ENCODE measurements at places on chromosomes 11 and 22.

GRCh38 chr11:16280256-16280682 lies 76.1 kb downstream of the SOX6 start:
- peak; percentile 27 for DNase-seq

DNA sequence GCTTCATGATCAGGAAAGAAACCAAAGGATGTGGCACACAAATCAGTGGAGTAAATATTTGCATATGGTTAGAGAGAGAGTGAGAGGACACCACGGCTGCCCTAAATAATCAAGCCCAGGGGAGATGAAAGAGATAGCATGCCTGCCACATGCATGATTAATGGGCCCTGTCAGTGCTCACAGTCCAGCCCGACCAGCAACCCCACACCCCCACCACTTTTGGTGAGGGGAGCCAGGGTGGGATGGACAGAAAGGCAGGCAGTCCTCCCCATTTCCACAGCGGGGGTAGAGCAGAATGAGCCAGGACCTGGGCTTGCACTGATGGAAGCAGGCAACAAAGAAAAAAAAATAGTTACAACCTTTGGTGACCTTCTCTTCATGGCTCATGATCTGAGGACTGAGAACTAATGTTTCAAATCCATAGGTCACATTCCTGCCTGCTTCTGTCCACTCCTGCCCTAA lies 545.0 kb downstream of the ETS1 start:
- no peak for DNase-seq

DNA sequence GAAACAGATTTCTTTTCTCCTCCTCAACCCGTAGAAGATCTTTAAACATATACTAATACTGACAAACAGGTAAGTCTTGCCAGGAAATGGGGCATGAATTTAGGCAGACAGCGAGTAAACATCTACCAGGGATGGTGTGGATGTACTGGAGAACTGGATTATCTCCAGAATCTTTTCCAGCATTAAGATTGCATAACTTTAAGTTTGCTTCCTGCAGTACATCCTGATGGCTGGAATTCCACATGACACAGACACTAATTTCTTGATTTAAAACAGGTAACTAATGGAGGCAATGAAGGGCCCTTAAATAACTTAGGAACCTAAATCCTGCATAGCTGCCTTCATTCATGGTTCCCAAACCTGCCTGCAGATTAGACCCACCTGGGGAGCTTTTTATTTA lies 40.7 kb downstream of the JHY start:
- DNase-seq, result no peak

GRCh38 chr11:11605181-11605580 lies 16.6 kb downstream of the GALNT18 start:
- DNase-seq, result no peak

DNA sequence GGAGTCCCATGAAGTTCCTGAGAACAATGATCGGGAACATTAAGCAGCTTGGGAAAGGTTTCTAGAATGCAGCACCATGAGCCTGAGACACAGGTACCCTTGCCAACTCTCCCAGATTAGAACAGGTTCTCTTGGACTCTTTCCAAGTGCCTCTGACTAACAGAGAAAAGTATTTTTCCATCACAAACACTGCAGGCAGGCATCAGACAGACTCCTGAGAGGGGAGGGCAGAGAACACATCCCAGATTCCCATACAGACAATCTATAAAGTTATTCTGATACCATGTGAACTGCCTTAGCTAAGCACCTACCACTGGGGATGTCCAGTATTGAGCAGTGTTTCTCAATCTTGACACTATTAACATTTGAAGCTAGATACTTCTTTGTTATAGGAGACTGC lies 27.3 kb downstream of the SERGEF start:
- no peak for DNase-seq

DNA sequence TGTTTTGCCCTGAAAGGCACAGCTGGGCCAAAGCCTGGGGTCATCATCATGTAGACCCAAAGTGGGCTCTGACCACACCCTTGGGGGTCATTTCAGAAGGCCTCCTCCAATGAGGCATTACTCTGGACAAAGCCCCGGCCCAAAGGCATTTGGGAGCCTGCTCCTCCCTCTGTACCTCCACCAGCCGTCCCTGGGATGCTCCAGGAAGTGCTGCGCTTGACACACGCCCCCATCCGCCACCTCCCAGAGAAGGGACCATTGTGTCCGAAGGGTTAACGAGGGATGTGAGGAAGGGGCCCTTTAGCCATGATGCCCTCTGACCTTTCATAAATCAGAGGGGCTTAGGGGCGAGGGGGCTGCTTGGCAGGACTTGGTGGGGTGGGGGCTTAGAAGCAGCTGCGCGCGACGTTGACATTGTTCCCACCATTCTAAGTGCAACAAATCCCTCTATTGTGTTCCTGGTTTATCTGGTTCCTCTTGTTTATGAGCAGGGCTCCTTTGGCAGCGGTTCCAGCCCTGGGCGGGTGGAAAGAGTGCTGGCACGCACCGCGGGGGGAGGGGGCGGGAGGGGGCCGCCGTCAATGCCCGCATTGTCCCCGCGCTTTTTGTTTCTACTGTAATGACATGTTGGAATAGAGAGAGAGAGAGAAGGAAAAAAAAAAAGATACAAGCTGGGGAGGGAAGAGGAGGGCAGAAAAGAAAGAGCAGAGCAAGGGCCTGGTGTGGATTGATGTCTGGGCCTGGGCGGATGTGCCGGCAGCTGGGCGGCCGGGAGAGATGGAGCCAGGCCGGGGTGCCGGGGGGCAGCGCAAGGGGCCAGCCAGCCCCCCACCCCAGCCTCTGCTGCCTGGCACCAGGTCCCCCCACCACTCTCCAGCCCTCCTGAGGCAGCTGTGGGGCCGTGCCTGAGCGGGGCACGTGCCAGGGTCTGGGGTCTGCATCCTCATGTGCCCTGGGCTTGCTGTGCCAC lies 32.1 kb upstream of the SOX10 start:
- peak; percentile 14 for DNase-seq

DNA sequence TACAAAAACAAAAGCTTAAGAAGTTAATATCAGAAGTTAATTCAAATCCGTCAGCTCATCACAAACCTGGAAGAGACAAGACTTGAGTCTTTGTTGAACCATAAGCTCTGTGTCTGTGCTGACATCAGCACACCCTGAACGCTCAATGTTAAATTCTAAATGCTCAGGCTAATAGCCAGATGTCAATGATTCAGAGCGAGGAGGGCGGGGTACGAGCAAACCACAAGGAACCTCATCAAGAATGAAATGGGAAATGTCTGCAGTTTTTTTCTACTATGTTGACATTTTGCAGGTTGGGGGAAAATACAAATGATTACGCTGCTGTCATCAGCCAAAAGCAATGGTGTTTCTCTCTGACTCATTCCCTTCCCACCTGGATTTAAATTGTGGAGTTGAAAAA lies 1057.2 kb downstream of the NTM start:
- no peak for DNase-seq

DNA sequence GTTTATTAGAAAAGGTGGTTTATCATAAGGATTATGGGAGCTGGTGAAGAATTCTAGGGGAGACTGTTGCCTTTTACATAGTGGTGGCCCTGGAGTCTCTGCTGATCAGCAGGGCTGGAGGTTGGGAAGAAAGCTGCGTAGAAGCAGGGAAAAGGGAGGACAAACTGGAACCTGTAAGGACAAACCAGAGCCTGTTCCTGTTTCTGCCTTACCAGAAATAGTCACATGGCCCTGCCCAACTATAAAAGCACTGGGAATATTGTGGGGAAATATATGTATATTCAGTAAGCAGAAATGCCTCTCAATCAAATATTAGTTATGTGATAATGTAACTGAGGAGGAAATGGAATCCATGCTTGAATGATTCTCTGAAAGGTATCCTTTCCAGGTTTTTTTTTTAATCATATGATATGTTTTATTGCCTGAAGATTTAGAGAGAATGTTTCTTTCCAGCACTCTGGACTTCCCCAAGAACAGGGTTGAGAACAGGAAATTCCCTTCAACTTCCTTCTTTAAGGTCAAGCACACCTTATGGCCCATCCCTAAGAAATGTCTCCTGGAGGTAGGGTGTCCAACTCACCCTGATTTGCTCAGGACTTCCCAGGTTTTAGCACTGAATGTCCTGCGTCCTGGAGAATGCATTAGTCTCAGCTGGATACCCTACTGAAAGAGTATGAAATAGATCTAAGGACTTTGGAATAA lies 33.9 kb upstream of the SCUBE2 start:
- no peak for DNase-seq

DNA sequence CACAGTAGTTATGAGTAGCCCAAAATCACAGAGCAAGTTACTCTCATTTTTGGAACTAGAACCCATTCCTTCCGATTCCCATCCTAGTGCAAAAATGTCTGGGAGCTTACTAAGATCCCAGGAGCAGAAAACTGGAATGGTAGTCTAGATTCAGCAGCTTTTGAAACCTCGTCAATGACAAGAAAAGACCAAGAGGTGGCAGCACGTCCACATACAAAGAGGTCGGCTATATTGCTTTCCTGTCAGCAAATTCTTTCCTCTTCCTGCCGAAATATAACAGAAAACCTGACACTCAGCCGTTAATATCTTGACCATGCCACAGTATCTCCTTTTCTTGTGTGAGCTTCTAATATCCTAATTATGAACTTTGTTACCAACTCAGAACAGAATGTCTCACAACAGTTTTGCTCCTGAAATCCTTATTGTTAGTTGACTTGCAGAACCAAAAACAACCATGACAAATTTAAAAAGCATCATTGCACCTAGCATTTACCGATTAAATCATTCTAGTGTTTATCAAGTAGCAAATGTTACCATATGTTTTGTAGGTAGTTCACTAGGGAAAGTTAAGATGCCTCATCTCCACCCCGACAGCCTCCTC lies 92.8 kb upstream of the OR9G4 start:
- DNase-seq, result peak; percentile 42

- no peak for DNase-seq
These were observed 1.7 kb upstream of the TYMP start for GRCh38 chr22:50531546-50531961.

- DNase-seq, result no peak
These were observed 260.9 kb downstream of the DYNC2H1 start for GRCh38 chr11:103370076-103370475.

DNA sequence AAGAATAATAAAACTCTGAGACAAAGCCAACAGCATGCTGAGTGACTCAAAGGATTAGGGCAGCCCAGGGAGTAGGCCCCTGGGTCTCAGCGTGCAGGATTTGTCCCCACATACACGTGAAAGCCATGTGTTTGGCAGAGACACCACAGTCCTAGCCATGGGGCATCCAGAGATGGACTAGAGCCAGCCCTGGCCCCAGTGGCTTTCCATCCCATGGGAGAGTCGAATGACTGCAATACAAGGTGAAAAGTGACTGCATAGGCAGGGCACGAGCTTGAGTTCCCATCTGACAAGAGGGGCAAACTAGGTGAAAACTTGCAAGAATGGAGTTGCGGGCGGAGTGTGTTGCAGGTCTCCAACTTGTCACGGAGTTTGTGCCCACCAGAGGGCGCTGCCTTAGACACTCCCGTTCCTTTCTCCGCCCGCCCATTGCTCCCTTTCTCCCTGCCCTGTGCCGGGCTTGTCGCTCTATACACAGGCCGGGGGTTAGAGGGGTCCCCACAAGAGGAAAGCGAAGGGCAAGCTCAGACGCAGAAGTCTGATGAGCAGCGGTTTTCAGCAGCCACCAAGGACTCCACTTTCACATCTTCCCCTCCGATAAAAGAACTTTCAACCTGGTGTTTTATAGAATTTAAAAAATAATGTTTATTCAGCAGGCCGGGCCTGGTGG lies 24.2 kb downstream of the TSKU start:
- no peak for DNase-seq

GRCh38 chr11:71215425-71215965 lies 36.9 kb downstream of the SHANK2 start:
- DNase-seq, result no peak

GRCh38 chr11:102666331-102666957 lies 39.1 kb downstream of the MMP27 start:
- no peak for DNase-seq

DNA sequence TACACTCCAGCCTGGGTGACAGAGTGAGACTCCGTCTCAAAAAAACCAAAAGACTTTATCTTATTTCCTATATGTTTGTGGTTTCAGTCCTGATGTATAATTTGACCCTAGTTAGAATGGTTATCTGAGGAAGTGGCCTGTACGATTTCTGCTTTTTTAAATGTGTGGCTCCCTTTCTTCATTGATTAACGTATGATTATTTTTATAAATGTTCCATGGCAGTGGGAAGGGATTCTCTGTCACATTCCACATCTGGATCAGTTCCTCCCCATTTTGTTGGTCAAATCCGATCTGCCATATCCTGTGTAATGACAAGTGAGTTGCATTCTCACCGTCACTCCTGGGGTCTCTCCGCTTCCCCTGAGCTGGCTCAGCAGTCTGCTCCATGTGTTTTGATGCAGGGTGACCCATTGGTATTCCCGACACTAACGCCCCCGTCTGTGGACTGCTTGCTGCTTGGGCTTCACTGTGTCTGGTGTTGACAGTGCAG lies 20.3 kb downstream of the NEAT1 start:
- no peak for DNase-seq

DNA sequence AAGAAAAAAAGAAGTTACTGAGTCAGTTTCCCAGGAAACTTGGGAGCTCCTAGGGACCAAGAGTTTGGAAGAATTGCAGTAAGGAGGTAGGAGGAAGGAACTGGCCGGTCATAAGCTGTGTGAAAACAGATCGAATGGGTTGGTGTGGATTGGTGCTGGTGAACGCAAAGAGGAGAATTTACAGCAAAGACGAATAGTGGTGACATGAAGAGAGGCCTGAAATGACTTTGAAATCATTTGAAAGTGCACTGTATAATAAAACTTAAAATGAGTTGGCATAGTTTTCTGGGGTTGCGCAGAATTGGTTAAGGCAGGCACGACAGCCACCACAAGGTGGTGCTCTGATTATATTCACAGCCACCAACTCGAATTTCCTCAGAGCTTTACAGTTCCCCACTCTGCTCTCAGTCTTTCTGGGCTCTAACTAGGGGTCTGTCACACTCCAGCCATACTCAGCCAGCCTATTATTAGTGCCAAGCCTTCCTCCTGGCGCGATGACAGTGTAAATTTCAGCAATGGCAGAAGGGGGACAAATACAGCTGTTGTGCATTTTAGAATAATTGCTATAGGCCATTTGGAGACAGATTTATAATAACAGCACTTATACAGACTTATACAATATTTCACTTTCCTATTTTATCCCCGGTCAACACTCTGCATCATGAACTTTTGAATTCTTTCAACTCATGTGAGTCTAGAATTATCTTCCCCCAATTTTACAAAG lies 8.3 kb upstream of the HTR3B start:
- no peak for DNase-seq

DNA sequence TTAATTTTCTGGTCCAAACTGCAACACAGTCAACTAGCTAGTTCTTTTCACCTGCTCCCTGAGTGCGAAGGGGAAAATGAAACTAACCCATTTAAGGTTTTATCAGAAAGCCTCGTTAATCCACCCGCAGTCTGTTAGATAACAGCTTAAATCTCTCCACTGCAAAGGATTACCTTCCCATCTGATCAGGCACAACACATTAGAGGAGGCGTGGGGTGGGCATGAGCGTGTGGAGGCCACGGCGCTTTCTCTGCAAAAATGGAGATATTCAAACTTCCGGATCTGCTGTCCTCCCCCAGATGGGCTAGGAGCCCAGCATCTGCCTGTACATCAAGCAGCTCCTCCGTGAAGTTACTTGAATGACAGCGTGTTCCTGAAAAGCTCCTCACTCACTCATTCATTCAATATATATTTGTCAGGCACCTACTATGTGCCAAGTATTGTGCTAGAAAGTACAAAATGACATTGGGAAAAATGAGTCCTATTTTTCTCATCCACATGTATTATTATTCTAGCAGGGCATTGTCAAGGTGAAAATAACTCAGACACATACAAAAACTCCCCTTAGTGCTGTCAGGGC lies 13.5 kb upstream of the ANKK1 start:
- no peak for DNase-seq

GRCh38 chr22:37043209-37043827 lies 8.2 kb upstream of the KCTD17 start:
- DNase-seq, result no peak

- no peak for DNase-seq
These were observed 5.2 kb downstream of the PPFIBP2 start for GRCh38 chr11:7518811-7519562.
